ENCODE measurements at places on chromosomes 11 and 22.

DNA sequence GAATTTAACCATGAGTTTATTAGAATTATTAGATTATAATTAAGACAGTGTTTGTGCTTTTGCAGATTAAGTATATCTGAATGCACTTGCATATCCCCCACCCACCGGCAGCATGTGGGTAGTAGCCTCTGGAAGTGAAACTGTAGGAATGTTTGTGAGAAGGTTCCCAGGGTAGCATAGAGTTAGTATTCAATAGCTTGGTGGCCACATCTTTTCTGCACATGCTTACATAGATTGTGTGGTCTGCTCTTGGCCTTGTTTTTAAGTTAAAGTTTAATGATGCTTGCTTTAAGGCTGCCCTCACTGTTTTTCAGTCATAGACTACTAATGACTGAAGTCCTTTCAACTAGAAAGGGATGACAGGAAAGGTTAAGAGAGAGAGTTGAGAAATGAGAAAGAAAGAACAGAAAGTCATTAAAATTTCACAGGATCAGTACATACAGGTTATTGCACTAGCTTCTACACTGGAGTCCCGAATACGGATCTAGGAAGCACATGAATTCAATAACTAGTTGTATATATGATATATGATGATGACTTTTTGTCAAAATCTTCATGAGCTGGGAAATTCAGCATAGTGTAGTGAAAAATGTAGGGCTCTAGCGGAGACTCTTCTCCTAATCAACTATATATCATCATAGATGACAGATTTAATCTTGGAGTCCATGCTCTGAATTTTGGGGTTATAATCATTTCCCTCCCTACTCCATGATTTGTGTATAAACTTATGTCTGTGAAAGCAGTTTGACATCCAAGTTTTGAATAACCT is 137.1 kb downstream of the ARHGAP42 start:
- DNase-seq: no peak

DNA sequence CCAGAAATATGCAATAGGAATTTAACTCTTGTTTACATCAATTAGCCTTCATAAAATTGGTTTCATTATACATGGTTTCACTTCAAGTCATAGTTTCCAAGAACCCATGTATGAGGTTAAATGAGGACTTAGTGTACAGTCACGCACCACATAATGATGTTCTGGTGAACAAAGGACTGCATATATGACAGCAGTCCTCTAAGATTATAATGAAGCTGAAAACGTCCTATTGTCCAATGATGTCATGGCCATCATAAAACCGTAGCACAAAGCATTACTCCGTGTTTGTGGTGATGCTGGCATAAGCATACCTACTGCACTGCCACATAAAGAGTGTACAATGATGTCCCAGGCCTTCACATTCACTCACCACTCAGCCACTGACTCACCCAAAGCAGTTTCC is 31.1 kb downstream of the SMCO4 start:
- no peak for DNase-seq

DNA sequence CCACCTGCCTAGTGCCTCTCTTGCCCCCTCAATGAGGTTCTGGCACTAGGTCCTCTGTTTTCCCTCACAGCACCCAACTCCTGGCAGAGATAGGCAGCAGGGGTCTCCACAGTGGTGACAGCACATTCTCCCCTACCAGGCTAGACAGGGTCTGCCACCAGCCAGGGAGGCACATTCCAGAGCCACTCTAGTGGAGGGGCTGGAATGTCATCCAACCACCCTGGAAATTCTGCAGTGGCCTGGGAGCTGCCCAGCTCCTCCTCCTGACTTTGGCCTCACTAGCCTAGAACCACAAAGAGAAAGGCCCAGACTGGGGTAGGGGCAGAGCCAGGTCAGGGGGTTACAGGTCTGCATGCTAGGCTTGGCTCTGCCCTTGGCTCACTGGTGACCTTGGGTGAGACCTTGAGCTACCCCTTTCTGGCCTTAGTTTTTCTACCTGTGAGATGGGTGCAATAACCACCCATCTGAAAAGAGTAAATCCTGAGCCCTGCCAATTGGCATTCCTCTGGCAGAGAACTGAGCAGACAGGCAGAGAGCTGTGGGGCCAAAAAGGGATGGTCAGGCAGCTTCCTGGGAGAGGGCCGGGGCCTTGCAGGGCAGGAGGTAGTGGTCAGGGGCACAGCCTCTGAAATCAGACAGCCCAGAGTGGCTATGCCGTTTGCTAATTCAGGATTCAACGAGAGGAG is 7.1 kb downstream of the P2RY2 start:
- DNase-seq: peak; percentile 74

DNA sequence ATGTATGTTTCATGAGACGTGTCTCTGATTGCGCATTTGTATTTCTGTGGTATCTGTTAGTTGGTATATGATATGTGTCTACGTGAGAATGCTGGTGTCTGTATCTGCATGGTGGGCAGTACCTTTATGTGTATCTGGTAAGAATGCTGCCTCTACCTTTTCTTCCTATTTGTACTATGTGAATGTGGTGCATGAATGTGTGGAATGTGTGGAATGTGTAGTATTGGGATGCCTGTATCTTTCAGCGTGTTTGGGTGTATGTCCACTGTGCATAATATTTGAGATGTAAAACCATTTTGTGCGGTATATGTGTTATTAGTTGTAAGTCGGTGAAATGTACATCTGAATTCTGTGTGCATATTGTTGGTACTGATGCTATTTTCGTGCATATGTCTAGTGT is 2.3 kb upstream of the OR51E1 start:
- no peak for DNase-seq

DNA sequence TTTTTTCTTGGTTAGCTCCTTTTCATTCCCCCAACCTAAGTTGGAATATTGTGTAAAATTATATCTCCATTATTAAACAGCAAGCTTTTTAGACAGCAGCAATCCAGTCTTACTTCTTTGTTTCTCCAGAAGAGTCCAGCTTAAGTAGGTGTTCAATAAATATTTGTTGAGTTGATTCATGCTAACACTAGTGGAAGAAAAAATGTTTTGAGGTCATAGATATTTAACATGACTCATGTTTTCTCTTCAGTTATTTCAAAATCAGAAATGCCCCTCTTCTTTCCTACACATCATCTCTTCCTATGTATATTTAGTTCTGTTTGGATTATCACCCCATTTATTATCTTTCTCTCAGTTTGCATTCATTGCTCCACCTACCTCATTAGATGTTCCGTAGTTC is 20.3 kb downstream of the CCDC83 start:
- DNase-seq: no peak

DNA sequence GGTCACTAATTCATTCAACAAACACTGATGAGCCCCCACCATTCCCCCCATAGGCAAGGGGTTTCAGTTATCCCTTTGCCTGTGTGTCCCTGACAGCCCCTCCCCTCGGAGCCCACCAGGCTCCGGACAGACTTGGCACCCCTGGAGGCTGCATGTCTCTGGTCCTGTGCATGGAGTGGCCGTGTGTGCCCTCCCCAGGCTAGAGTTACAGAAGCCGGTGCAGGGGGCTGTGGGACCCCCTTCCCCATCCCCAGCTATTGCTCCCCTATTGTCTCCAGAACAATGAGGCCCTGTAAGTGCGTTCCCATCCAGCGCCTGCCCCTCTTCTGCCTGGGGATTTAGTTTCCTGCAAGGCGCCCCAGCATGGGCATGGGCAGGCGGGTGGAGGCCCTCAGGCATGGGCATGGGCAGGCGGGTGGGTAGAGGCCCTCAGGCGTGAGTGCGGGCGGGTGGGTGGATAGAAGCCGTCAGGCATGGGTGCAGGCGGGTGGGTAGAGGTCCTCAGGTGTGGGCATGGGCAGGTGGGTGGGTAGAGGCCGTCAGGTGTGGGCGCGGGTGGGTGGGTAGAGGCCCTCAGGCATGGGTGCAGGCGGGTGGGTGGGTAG is 1.5 kb downstream of the MUC2 start:
- DNase-seq: no peak

GRCh38 chr11:63564784-63565350 is 1.7 kb upstream of the PLAAT2 start:
- DNase-seq: no peak

GRCh38 chr22:31106001-31106571 is 1.3 kb downstream of the SELENOM start:
- peak; percentile 45 for DNase-seq

GRCh38 chr22:17272511-17272991 is 53.3 kb upstream of the ADA2 start:
- DNase-seq: peak; percentile 94
